Vagina (tissue), 2 donors: ENCODE measurements at places on chromosomes 4 and X.

DNA sequence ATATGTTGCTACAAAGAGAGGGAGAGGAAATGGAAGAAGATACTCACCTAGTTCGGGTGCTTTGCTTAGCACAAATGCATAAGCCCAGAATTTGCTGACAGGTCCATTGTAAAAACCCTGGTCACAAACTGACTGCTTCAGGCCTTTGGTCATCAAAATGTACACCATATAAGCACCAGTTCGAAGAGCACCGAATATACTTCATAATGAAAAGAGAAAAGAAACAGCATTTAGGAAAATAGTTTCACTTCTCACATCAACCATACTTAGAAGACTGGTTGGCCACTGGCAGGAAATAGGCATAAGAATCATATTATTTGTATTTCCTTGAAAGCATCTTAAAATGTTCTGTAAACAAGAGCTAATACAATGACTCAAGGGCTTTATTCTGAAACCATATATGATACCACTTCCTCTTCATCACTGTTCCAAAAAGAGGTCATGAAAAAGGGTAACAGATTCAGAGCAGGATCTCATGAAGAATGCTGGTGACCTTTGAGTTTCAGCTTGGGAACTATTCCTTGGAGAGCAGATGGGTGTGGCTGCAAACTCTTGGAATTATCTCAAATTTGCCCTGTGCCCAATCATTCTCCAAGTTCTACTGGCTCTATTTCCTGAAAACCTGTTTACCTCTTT, 138.7 kb downstream of the ELOVL6 start:
- DNase-seq = no peak

DNA sequence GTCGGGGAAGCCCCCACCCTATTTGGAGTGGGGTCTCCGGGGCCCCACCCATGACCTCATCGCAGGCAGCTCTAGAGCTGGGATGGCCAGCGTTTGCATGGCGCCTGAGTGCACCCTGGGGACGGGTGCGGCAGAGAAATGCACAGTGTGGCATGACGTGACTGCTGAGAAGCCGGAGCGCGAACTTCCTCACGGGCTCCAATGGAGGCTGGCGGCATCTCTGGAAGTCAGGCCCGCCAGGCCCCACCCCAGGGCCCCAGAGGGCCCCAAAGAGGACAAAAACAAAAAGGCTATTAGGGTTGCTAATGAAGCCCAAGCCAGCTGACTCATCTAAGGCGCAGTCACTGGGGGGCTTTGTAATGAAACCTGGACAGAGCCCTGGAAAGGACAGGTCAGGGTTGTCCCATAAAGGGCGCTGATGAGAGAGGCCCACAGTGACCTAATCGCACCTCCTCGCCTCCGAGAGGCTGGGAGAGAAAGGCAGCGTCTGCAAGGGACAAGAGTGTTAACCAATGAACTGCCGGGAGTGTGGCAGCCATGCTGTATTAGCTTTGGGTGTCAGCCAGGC, 86.0 kb upstream of the C1QTNF7 start:
- DNase-seq = no peak

- no peak for DNase-seq
Observed at GRCh38 chr4:26252349-26253025, 68.3 kb upstream of the RBPJ start.

DNA sequence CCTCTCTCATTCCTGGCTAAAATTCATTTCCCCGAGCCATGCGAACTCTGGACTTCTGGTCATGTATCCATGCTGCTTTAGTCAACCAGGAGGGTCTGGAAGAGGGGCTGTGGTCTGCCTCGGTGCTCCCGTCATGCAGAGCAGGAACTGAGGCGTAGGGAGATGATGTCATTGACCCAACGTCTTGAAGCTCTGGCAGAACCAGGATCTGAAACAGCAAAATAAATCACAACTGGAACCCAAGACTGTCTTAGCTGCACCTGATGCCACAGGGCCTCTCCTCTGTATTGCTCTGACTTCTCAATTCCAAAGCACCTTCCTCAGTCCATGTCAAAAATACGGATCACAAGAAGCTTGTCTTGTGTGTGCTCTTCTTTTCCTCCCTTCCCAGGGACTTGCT, 131.0 kb upstream of the LDB2 start:
- no peak for DNase-seq

DNA sequence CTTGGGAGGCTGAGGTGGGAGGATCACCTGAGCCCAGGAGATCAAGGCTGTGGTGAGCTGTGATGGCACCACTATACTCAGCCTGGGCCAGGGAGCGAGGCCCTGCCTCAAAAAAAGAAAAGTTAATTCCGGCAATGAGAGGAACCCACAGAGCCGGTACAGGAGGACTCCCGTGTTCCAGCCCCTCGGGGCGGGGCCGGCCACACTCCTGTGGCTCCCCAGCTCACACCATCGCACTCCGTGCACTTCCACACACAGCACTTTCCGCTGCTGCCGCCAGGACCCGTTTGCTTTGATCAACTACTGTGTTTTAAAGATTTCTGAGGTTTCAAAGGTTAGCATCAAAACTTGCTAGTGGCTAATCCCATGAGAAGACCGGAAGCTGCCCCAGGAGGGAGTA, 171.7 kb downstream of the AFAP1 start:
- DNase-seq = no peak

- DNase-seq = no peak
Observed at GRCh38 chrX:118968031-118968430, 6.4 kb upstream of the LONRF3 start.

GRCh38 chr4:2044119-2044485, 15.0 kb upstream of the NAT8L start:
- DNase-seq = peak; percentile 96

DNA sequence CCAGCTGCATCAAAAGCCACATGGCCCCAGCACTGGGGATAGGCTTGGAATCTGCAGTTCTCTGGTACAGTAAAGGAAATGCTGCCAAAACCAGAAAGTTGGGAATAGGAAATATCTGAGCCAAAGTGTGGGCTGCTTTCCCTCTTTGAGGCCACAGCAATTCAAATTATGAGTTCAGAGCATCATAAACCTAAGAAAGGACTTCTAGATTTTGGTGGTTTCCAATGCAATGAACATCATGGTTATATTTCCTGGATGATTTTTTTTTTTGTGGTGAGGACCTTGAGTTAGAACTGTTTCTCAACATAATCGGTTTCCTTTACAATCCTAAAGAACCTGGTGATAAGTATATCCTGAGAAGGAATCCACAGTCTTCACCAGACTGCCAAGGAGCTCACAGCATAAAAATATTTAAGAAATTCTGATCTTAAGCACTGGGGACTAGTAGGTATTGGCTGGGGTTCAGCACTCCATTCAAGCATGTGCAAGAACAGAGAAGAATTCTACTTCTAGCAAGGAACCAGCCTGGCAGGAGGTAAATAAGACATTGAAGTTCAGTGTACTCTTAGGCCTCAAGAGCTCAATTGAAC, 29.8 kb upstream of the ARHGAP24 start:
- no peak for DNase-seq

GRCh38 chrX:101485212-101485949, at the start of gene ARMCX4:
Gene ARMCX4, plus strand, starts transcription at chrX:101485456. Its CDS starts 3,134 bp downstream, at chrX:101488590.
- DNase-seq = no peak

- no peak for DNase-seq
Observed at GRCh38 chr4:5124876-5125275, 73.6 kb downstream of the STK32B start.

DNA sequence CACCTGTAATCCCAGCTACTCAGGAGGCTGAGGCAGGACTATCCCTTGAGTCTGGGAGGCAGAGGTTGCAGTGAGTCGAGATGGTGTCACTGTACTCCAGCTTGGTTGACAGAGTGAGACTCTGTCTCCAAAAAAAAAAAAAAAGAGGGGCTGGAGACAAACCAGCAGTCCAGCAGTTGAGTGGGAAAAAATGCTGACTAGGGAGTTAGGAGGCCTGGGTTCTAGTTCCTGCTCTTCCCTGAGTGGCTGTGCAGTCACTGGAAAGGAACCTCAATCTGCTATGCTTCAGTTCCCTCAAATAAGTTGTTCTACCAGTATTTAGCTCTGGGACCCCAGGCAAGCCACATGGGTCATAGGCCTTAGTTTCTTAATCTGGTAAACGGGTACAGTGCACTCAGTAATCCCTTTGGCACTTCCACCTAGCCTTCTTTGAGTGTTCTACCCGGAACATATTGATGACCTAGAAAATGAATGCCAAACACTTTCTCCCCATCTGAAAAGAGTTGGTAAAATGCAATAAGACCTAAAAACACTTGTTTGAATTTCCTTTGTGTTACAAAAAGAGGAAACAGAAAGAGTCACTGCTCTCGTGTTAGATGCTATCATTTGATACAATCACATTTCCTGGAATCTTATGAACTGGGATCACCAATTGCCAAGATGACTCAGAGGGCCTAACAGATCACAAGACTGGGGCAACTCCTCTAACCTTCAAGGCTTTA, 99.3 kb upstream of the EGFL6 start:
- no peak for DNase-seq

DNA sequence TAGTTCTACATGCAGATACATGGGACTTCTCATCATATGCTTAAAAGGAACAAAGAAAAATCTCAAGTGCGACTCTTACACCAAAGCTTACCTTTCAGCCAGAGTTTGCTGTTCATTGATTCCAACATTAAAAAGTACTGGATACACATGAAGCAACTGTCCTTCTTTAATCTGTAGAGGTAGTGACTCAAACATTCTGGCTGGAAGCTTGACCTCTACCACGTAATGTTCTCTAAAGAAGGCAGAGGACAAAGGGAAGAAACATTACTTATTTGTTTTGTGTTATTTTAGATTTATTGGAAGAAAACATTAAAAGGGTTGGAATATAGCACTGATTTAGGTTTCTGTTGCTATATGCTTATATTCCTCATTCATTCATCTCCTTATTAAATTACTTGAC, 476.1 kb downstream of the IL15 start:
- DNase-seq = no peak

- DNase-seq = no peak
Observed at GRCh38 chrX:43973249-43974099, at the start of gene NDP. Gene NDP, minus strand, starts transcription at chrX:43973390. Its CDS starts 14,745 bp downstream, at chrX:43958645.

DNA sequence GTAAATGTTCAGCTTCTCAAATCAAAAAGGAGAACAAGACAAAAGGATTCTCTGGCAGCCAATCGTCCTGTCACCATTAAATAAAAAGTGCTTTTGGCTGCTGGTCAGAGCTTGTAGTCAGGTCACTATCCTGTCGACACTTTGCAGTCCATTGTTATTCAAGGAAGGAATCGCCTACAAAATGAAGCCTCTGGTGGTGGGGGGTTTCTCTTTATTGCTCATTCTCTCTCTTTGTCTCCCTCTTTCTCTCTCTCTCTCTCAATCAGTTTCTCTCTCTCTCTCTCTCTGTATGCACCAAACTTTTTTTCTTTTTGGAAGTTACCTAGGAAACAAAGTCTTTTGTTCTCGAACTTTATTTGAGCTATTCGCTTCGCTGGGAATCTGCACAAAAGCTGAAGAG, 17.6 kb upstream of the SCML1 start:
- no peak for DNase-seq

GRCh38 chr4:71006203-71006907, 12.9 kb downstream of the DCK start:
- no peak for DNase-seq

- no peak for DNase-seq
Observed at GRCh38 chrX:74195605-74196004, 108.4 kb upstream of the ZCCHC13 start.

GRCh38 chr4:1043651-1044468, 32.4 kb downstream of the FGFRL1 start:
- DNase-seq = peak; percentile 98

- DNase-seq = no peak
Observed at GRCh38 chr4:91837608-91838029, 466.1 kb upstream of the GRID2 start.

DNA sequence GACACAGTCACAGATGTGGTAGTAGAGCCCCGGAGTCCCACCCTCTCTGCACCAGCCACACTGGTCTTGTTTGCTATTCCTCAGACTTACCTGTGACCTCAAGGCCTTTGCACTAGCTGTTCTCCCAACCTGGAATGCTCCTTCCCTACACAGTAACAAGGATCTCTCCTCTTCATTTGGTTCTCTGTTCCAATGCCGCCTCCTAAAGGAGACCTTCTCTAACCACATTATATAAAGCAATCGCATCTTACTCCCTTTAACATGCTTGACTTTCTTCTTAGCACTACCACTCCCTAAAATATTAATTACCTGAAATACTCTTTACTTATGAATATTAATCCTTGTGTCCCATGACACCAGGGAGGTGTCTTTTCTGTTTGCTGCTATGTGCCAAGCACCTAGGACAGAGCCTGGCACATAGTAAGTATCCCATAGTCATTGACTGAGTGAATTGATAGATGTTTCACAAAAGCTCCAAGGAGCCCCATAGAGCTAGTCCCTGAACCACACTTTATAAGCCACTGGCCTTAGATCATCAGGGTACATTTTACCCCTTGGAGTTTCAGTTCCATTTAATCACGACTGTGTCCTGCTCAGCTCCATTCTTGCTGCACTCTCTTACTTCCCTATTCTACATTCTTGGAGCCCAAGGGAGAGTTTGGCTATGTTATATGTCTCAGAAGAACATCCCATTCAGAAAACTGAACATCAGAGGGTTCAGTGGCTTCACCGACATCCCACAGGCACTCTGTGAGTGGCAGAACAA, 312.7 kb downstream of the RAB28 start:
- DNase-seq = no peak

- no peak for DNase-seq
Observed at GRCh38 chr4:65623506-65623905, 46.8 kb downstream of the EPHA5 start.
